ENCODE measurements at places on chromosomes 16 and 17.
A peak's percentile ranks its signal among the peaks of the same experiment; 100 is the strongest.

GRCh38 chr17:29219378-29220047 lies 27.1 kb upstream of the CRYBA1 start:
- peak; percentile 75 for DNase-seq

DNA sequence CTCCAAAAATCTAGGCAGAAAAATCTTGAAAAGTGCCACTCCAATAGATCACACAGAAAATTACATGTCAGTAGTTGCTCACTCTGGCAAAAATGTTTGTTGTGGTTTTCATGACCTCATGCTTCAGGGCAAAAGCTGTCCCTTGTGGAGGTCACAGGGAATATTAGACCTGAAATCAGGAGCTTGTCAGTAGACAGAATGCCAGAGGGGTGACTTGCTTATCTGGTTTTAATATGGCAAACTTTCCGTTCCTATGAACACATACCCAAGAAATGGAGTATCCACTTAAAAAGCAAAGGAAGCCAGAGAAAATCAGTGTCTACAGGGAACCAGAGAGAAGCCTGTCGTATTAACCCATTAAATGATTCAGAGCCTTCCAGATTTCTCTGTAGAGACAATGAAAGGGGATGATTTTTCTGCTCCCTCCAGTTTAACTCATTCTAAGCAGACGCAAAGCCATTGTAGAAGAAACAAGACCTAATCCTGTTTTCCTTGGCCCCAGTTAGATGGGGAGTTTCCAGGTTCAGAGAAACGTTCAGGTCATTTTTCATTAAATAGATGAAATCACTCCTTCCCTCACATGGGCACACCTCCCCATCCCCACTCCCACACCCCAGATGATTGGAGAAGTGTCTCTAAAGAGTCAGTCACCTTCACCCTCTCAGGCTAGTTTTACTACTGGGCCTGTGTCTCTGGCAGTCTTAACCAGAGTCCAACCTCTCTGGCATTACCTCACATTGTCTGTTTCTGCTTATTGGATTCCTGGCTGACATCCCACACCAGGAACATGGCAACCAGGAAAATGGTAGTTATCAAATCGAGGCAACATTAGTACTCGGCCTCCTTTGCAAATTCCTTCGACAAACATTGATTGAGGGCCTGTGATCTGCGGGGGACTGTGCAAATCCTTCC lies 6.0 kb downstream of the SOX9 start:
- no peak for DNase-seq

DNA sequence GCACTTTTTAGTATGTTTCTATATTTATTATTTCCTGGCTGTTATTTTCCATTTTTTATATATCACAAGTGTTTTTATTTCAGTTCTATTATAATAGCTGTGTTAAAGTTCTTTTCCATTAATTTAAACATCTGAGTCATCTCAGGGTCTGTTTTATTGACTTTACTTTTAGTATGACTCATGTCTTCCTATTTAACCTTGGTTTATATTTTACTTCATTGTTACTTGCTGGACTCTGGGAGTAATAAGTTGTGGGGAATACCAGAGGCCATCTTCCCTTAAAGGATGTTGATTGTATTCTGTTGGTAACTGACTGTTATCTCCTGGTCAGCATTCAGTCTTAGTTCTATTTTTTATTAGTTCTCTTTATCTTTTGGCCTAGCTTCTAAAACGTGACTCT lies 1508.2 kb downstream of the CDH11 start:
- peak; percentile 13 for DNase-seq

- no peak for DNase-seq
Measured at GRCh38 chr17:40951011-40951622, 13.7 kb upstream of the KRT23 start.

DNA sequence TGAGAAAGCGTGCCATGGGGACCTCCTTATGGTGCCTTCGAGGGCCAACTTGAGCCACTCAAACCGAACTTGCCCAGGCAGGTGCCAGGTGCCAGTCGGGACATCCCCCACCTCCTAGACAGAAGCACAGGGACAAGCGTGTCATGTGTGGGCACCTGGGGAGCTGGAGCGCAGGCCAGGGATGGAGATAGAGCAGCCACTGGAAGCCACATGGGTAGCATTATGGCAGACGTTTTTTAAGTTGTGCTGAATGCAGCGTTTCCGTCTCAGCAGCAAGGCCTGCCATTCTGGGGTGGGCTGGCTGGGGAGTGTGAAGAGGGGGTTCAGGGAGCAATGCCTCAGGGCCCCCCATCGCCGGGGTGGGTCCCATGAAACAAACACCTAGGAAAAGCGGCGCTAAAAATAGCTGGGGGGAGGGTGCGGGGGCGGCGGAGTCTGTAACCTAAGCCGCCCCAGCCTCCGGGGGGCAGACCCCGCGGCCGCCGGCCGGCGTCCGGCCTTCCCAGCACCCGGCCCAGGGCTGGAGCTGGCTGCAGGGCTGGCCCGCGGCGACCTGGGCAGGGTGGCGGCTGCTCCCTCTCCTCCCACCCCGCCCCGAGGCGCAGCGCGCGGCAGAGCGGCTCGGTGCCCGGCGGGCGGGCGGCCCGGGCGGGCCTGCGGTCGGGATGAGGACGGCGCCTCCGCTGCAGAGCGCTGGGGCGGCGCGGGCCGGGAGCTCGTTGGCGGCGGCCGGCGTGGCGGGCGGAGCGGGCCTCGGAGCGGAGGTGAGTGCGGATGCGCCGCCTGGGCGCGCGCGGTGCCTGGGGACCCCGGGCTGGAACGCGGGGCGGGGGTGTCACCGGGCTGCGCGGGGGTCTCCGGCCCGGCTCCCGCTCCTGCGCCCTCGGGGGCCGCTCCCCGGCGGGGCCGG lies at the start of gene ZNF469:
TSS of gene ZNF469 (plus strand) at position 469 of the 910 bp plus-strand sequence. CDS start 44,512 bp downstream, outside the sequence.
- DNase-seq, result no peak

DNA sequence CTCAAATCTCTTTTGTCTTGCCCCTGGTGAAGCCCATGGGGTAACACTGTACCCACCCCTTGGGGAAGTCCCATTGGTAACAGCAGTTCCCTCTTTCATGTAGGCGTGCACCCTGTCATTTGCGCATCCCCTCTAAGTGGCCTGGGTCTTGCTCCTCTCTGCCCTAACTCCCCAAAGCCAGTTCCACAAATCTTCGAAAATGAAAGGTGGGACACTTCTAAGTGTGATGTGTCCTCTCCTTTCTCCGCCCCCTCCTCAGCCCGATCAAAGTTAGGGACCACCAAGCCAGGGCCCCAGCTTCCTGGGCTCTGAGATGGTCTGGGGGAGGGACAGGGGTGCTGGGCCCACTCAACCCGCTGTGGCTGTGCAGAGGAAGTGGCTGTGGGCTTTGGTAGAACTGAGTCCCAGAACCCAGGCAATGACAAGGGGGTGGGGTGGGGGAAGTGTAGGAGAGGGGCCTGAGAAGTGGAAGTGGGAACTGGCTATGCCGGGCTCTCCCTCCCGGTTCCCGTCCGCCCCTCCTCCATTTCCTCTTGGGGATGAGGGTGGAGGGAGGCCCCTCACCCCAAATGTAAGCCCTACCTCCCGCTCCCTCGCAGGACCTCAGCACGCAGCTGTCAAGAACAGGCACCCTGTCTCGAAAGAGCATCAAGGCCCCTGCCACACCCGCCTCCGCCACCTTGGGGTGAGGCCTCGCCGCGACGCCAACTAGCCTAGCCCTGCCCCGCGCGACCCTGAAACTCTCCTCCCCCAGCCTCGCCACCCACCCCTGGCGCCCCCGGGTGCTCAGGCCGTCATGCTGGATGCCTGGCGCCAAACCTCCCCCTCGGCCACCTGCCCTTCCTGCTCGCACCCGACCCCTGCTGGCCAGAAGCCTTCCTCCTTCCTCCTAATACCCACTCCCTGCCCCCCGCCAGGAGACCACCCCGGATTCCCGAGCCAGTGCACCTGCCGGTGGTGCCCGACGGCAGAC lies 8.7 kb downstream of the ABI3 start:
- DNase-seq, result no peak

DNA sequence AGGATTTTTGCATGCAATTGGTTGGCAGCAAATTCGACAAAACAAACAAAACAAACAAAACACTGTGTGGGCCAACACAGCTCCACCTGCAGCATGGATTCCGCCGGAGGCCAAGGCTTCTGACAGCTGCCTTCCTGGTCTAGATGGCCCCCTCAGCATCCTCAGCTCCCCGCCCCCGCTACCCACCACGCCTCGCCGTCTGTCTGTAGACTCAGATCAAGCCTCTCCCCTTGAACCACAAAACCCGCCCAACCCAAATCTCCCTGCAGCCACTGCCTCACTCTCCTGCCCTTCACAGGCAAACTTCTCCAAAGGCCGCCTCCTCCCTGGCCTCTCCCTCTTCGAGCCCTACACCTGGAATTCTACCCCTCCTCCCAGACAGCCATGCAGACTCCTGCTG lies 57.9 kb downstream of the RTN4RL1 start:
- no peak for DNase-seq

Measured in stromal cell of bone marrow (primary cell).